Fibroblast of skin of back (primary cell): ENCODE measurements at places on chromosomes 5 and 9.

DNA sequence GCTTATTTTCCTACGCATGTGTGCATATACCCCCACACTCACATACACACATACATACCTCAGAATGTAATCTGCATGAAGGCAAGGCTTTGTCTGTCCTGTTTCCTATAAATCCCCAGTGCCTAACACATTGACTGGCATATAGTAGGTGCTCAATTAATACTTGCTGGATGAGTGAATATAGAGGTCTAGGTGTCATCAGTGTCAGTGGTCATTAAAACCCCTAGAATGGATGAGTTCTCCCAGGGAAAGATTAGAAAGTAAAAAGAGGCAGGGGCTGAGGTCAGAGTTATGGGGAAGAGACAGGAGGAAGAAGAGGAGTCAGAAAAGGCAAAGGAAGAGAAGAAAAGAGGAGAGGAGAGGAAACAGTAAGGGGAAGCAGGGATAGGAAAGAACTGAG is 4.7 kb downstream of the CPLX2 start:
- DNase-seq: no peak

DNA sequence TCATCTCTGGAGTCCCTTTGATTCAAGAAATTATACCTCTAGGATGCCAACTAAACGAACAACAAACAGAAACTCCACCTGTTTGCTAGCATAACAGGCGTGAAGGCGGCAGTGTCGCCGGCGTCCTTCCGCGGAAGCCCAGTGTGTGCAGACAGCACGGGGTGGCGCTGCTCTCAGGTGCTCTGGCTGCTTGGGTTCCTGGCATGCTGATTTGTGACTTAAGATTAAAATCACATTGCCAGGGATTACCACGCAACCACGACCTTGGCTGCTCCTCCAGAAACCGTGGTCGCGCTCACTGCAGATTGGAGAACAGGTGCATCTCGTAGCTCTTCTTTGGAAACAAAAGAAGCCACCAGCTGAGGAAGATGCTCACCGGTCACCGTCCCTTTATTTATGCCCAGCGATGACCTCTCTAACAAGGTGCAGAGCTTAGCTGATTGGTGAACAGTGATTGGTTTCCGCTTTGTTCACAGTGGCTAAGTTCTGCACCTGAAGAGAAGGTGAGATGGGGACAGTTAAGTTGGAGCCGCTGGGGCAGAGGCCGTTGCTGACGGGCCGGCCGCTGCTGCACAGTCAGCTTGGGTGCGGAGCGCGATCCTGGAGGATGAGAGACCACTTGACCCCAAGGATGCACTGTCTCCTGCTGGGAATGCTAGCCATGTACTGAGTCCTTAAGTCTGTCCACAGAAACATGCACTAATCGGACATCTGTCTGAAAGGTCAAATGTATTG is 232.3 kb downstream of the FANCC start:
- DNase-seq: no peak

DNA sequence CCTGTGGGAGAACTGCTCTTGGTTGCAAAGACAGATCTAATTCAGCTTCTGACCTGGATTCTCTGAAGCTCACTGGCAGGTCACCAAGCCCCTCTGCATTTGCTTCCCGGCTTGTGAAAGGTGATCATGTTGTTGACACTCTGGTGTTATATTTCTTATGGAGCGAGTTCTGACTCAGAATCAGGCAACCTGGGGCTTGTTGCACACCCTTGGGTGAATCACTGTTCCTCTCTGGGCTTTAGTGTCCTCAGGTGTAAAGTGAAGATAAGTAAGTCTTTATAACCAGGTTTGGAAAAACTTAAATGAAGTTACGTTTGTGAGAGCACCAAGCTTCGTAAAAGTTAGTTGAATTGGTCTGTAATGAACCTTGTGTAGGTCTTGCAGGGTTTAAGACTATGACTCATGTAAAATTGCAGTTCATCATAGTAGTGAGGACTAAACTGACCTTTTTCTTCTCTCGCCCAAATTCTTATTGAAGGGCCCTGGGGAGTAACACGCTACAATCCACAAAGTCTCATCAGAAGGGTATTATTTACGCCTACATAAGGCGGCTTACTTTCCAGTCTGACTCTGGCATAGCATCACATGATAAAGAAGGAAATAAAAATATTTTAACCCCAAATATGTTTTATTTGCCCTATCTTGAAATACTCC is 218.6 kb downstream of the TMEM38B start:
- no peak for DNase-seq

DNA sequence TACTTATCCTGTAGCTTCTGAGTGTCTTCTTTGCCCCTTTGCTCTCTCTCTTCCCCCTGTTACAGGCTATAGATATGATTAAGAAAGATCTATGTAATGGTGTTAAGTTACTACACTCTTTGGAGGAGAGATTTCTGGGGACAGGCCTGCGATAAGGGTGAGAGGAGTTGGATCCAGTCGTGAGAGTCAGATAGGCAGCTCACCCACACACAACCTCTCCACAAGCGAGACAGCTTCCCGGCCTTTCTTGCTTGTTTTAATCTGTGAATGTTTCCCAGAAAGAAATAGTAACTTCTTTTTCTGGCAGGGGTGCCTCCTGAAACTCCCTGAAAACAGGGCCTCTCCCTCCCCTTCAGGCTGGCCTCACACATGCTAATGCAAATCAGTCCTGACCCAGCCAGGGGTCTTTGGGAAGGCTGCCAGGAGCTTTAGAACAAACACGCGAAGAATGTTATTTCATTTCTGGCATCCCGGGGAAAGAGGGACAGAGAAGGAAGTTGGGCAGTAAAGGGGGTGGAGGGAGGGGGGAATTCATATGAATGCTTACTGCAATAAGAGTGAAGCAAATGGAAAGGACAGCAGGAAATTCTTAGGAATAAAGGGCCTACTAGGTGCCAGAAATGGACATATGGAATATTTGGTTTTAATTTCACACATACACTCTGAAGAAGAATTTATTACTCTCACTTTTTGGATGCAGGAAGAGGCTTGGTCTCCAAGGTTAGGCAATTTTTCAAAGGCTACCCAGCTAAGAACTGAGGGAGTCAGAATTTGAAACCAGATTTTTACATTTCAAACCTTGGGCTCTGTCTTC is 215.8 kb upstream of the TRIM32 start:
- DNase-seq: peak; percentile 89

DNA sequence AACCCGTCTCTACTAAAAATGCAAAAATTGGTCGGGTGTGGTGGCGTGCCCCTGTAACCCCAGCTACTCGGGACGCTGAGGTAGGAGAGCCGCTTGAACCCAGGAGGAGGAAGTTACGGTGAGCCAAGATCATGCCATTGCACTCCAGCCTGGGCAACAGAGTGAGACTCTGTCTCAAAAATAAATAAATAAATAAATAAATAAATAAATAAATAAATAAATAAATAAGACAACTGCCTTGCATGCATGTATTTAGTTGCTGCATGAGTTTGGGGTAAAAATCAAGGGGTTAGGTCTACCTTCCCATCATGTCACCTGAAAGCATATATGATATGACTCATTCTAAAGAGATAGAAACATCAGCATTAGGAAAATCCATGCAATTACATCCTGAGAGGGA is 254.0 kb downstream of the ADAMTSL1 start:
- DNase-seq: no peak

DNA sequence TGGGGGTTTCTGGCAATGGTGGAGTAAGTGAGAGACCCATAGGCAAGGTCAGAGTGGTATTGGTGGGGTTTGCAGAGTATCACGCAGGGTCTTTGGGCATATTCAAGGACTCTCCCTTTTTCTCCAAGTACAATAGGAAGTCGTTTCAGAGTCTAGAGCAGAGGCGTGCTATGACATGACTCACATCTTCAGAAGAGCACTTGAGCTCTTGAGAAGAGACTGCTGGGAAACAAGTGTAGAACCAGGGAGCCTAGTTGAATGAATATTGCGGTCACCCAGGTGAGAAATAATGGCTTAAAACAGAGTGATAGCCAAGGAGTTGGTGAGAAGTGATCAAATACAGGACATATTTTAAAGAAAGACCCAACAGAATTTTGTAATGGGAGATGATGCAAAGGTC is 813.4 kb downstream of the TLE1 start:
- no peak for DNase-seq

GRCh38 chr9:1415146-1415545 is 365.0 kb downstream of the DMRT2 start:
- no peak for DNase-seq

GRCh38 chr9:137919649-137920141 is 42.1 kb downstream of the CACNA1B start:
- no peak for DNase-seq

GRCh38 chr5:124199893-124200292 is 546.5 kb downstream of the ZNF608 start:
- no peak for DNase-seq

GRCh38 chr9:81894891-81895290 is 33.3 kb upstream of the SPATA31D4 start:
- DNase-seq: no peak

- no peak for DNase-seq
Measured at GRCh38 chr9:88966894-88967676, 24.2 kb upstream of the S1PR3 start.

GRCh38 chr5:10351199-10351905 is 2.1 kb upstream of the MARCHF6 start:
- DNase-seq: peak; percentile 82

GRCh38 chr9:137331929-137332328 is 29.9 kb upstream of the NRARP start:
- no peak for DNase-seq
